ENCODE measurements at places on chromosomes 7 and 10.

DNA sequence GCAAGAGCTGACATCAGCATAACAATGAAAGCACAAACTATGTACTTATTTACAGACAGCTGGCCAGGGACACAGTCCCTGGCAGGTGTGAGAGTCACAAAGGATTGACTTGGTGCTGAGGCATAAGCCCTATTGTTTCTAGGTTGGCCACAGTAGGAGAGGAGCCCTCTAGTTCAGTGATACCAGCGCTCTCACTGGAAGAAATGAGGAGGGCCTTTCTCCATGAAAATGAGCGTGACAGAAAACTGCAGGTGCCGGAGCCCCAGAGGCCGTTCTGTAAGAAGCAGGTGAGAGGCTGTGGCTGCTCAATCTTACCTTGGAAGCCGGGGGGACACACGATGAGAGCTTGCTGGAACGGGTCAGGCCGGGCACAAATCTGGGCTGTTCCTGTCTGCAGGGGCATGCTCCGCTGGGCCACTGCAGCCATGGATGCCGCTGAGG is 90.5 kb downstream of the CLEC2L start:
- no peak for DNase-seq

DNA sequence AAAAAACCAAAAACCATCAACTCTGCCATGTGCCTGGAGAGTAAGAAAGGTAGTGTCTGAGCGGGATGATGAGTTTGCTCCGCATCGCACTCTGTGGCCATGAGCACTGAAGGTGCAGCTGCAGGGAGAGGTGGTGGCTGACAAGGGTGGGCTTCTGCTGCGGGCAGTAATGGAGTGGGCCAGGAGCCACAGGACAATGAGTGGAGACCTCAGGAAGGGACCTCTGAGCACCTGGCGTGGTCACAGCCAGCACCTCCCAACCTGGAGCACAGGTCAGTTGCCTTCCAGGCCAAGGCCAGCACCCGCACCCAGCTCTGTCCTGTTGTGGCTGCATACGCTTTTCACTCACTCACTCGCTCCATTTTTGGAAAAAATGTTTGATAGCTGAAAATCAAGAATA is 115.5 kb downstream of the ANKRD61 start:
- no peak for DNase-seq

- DNase-seq: no peak
Observed at GRCh38 chr10:117166418-117167345, 28.6 kb upstream of the VAX1 start.

DNA sequence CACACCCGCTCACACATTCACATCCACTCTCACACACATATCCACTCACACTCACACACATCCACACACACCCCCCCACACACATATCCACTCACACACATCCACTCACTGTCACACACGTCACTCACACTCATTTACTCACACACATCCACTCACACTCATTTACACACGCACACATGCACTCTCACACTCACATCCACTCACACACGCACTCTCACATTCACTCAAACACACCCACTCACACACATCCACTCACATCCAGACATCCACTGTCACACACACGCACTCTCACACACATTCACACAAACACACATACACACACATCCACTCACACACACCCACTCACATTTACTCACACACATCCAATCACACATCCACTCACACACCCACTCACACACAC is 18.3 kb downstream of the PWWP2B start:
- DNase-seq: no peak

- no peak for DNase-seq
Observed at GRCh38 chr10:127874671-127875448, 17.9 kb downstream of the CLRN3 start.

- no peak for DNase-seq
Observed at GRCh38 chr10:121580276-121581116, 17.7 kb downstream of the FGFR2 start.

DNA sequence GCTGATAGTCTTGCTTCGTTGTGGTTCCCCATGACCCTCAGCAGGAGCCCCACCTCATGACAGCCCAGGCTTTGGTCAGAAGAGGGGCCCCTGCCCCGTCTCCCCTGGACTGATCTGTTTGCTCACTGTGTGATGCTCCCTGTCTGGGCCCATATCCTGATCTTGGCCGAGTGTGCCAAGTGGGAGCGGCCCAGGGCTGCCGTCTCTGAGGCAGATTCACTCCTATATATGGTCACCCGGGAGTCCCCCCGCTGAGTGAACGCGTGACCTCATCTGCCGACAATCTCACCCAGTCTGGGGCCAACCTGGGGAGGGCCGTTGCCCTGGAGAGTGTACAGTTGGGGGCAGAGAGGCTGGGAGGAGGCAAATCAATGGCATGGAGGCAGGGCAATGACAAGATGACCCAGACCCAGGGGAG is 34.5 kb downstream of the PPIF start:
- DNase-seq: no peak

DNA sequence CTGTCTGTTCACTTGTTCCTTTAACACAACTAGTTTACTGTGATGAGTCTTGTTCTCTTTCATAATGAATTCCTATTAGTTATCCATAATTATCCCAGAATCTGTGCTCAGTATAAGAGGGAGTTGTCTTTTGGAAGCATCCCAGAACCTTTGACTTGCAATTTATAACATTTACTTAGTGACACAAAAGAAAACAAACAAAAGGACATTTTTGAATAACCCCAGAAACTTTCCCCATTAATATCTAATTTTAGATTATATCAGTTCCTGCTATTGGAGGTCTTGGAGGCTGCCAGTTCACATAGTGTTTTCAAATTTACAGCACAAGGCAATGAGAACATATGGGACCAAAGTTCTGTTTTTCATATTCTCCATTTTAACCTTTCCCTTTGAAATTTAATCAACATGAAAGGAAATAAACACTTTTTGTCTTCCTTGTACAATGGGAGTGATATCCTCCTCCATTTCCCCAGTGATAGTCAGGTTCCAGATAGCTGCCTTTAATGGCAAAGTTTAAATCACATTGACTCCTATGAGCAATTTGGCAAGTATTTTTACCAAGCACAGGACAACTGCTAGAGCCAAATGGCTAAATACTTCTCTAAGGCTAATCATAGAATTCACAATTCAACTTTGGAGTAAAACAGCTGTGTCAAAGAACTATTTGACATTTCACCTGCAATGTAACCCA is 37.1 kb upstream of the GNAT3 start:
- DNase-seq: no peak

DNA sequence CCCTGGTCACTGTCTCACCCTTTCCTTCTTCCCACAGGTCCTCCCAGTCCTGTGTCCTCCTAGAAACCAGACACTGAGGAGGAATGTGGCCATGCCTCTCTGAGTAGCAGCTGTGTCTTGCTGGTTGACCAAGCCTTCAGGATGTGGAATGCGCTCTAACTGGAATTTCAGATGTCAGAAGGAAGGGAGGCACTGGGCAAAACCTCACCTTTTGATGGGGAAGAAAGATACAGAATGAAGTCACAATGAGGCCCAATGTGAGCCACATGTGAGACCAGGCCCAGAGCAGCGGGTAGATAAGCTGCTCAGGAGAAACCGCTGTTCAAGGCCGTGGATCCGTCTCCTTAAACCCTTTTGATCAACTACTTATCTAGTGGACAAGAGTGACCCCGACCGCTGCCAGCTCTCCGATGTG is 54.8 kb upstream of the ECHDC3 start:
- DNase-seq: no peak

DNA sequence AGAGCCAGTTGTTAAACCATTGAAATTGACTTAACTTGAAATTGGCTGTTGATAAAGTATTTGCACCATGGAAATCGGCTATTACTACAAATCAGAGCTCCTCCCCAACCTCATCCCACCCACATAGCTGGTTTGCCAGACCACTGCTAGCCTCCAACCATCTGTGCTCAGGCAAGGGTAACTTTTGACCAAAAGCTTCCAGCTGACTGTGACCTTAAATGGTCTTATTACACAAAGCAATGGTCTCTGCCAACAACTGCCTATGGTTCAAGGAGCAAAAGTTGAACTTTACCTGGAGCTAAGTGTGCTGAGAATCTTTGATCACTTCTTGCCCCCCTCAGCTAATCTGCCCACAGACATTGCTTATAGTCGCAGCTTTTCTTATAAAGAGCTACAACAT is 48.5 kb upstream of the ADRB1 start:
- no peak for DNase-seq

GRCh38 chr7:106664343-106664742 is 3.4 kb upstream of the CCDC71L start:
- DNase-seq: no peak

DNA sequence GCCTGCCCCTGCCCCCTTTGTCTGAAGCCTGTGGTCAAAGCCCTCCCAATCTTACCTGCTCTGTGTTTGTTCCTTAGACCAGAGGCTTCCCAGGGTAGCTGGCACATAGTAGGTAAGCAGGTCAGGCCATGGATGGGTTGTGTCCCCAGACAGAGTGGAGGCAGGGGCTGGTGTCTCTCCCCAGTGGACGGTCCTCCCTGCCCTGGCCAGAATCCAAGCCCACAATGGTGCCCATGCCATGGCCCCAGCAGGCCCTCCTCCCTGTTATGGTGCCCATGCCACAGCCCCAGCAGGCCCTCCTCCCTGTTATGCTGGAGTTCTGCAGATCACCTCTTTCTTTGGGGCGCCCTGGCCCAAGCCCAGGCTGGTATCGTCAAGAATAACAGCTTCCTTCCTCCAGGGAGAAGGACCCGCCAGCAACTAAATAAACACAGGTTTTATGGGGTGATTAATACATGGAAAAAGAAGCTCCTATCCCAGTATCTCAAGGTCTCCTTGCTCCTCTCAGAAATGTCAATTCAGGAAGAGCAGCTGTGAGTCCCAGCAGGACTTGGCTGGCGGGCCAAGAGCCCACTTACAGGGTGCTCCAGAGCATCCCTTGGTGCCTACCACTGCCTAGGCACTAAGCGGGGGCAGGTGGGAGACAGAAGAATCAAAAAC is 82.0 kb downstream of the NEURL1 start:
- no peak for DNase-seq

- DNase-seq: no peak
Observed at GRCh38 chr7:3551536-3551935, 250.5 kb downstream of the SDK1 start.

DNA sequence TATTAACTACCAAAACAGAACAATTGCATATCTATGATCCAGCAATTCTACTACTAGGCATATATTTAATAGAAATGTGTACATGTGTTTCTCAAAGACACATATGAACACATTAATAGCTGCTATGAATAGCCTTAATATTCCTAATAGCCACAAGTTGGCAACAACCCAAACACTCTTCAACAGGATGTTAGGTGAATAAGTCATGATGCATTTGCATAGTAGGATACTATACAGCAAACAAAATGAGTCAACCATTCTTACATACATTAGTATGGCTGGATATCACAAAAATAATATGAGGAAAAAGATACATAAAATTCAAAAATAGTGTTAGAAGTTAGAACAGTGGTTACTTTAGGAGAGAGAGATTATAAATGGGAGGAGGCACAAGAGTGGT is 26.8 kb upstream of the ZNF746 start:
- DNase-seq: no peak

- no peak for DNase-seq
Observed at GRCh38 chr10:124894569-124895215, 47.2 kb upstream of the ZRANB1 start.

GRCh38 chr7:99860281-99861127 is 16.3 kb downstream of the OR2AE1 start:
- no peak for DNase-seq

GRCh38 chr10:71159892-71160291 is 52.5 kb upstream of the UNC5B start:
- no peak for DNase-seq

- DNase-seq: no peak
Observed at GRCh38 chr10:58851606-58852005, 324.8 kb upstream of the PHYHIPL start.

DNA sequence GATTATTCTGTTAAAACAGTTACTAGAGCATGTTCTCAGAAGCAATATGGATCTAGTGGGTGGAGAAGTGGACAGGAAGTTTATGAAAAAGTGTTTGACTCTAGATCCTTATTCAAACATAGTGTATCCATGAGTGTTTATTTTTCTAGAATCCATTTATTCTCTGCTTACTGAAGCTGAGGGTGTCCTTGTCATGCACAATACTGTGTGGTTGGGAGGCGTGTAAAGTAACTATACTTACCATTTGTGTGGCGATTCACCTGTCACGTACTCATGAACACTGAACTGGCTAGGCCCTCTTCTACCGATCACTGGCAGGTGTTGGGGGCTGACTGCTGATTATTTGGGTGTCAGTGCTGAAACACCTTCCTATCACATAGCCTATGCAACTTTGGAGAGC is 74.0 kb downstream of the POU6F2 start:
- DNase-seq: no peak

DNA sequence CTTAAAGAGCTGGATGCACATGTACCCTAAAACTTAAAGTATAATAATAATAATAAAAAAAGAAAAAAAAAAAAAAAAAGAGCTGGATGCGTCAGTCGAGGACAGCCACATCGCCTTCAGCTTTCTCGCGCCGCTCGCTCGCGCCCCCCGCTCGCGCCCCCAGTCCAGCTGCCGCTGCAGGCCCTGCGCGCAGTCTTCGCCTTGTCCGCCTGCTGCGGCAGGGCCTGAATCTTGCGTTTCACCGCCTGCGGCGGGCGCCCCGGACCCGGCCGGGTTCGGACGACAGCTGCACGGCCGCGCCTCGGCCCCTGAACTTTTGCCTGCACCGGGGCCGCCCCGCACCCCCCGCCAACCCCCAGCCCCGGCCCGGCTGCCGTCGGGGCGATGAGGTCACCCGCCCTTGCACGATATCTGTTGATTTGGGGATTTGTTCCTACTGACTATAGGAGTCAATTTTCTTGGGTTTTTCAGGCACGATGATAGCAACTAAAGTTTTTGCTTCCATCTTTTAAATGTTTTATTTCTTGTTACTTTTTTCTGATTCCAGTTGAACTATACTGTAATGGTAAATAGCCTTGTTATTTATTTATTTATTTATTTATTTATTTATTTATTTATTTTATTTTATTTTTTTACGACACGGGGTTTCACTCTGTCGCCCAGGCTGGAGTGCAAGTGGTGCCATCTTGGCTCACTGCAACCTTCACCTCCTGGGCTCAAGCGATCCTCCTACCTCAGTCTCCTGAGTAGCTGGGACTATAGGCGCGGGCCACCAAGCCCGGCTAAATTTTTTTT is 33.5 kb upstream of the CPN1 start:
- DNase-seq: no peak

DNA sequence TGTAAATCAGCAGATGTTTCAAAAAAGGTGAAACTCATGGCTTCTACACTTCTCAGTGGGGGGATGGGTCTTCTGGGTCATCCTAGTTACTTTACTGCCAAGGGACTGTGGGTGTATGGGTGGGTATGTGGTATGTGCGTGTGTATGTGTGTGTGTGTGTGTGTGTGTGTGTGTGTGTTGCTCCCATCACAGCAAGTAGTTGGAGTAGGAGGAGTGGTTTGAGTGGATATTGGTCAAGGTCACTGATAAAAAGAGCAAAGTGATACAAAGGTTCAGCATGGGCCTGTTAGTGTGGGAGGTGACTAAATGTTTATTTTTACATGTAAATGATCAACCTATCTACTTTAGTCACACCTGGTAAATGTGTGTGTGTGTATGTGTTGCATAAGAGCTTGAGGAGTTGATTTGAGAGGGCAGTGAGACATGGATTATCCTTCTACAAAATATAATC is 11.8 kb upstream of the COBL start:
- DNase-seq: no peak
